ENCODE measurements at places on chromosomes 12 and 14. TPM values are rescaled to one million over a fixed set of nuclear protein-coding genes. Genes with fewer than 3 reads are reported as not detected.

The ANO6 gene
- 75.4 TPM for total RNA-seq

DNA sequence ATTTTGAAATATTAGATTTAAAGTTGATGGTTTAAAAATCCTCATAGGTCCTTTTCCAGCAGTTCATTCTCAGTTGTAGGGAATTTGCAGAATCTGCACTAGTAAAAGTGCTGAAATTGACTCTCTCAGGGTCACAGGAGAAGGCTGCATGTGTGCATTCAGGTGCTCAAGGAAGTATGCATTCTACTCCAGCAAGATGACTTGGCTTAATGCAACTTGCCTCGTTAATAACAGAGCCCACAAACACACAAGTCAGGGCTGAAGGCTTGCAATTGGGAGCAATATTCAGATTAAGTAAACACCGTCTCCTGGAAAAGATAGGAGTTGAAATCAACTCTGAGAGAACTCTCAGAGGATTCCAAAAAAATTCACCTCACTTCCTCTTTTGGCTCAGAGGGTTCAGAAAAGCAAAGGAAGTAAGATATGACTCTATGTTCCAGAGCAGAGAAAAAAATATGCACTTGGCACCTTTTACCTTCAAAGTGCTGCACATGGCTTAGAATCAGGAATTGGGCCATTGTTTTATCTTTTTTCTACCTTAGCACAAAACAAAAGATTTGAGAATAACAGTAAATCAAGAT, 406.3 kb upstream of the DCN start:
- no peak for DNase-seq

DNA sequence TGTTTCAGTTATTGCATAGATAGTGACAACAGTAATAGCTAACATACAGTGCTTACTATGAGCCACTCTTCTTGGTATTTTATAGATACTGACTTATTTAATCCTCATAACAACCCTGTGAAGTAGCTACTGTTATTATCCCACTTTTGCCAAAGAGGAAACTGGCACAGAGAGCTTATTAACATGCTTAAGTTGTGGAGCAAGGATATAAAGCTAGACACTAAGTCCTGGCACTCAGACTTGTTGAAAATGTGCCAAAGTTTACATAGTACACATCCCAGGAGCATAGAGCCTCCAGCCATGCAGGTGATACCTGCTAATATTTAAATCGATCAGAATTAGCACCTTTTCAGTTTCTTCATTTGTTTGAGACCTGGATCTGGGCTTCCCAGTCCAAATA, 41.8 kb downstream of the VEZT start:
- DNase-seq: no peak

DNA sequence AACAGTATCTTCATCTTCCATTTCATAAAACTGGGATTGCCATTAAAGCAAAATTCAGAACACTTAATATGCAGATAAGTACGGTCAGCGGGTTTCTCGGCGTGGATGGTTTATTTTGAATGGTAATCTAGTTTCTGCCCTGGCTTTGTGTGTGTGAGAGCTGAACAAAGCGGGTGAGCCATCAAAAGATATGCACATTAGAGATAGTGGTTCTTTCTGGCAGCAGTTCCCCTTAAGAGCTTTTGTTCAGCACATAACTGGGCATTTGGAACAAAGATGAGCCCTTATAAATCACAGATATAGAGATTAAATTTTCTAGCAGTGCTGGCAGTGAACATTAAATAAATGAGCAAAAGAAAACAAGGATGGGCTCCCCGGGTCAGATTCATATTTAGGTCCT, 207.5 kb downstream of the CALM1 start:
- no peak for DNase-seq

GRCh38 chr14:60506010-60506409, 2.9 kb upstream of the SIX6 start:
- DNase-seq: no peak

DNA sequence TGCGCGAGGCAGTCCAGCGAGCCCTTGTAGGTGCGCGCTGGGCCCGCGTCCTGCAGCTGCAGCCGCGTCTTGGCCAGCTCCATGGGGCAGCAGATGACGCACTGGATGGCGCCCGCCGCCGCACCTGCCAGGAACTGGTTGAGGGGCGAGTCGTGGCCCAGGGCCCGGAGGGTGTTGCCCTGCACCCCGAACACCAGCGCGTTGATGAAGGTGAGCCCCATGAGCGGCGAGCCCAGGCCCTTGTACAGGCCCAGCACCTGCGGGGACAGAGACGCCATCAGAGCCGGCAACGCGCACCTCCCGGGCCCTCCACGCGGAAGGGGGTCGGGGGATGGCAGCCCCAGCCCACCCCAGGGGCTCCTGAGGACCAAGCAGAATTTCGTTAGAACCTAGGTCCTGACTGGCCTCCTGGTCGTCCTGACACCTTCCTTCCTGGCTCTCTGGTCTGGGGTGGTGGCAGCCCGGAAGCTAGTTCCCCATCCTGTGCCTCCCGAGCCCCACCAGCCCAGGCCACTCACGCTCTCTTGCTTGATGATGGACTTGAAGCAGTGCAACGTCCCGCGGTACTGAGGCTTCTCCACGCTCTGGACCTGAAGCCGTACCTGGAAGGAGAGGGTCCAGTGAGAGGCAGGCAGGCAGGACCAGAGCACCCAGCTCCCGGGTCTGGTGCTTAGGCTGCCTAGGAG, 13.3 kb downstream of the SLC25A29 start:
- peak; percentile 10 for DNase-seq

The RGS6 gene
- total RNA-seq: 2.4 TPM

DNA sequence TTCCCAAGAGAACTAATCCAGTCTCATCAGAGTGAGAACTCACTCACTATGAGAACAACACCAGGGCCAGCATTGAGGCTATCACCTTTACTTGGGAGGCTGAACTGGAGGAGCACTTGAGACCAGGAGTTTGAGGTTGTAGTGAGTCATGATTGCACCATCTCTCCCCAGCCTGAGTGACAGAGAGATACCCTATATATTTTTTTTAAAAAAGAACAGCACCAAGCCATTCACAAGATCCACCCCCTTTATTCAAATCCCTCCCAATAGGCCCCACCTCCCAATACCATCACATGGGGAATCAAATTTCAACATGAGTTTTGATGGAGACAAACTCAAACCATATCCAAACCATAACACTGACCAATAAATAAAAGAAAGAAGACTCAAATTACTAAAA, 3.7 kb upstream of the TMX1 start:
- no peak for DNase-seq

- peak; percentile 87 for DNase-seq
Measured at GRCh38 chr14:93969082-93969828, 7.1 kb downstream of the ASB2 start.

GRCh38 chr12:100565987-100566545, 7.4 kb upstream of the GAS2L3 start:
- no peak for DNase-seq

DNA sequence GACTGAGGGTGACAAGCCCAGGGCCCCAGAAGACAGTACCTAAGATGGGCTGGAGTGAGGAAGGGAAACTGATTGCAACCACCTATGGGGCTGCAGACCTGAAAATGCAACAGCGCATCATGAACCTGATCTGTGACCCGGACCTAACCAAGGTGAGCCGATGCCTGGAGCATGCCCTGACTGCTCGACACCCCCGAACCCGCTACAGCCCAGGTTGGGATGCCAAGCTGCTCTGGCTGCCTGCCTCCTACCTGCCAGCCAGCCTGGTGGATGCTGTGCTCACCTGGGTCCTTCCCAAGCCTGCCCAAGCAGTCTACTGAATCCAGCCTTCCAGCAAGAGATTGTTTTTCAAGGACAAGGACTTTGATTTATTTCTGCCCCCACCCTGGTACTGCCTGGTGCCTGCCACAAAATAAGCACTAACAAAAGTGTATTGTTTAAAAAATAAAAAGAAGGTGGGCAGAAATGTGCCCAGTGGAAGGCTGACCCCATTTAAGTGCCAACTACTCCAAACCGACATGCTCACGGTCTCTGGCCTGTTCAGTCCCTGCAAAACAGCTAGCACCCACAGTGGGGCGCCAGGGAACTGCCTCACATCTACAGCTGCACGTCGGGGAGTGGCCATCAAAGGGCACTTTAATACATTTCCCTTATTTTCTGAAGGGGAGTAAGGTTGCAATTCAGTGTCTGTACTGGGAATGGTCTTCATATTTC, 4.2 kb downstream of the RDH5 start:
- DNase-seq: no peak

GRCh38 chr14:78007160-78007559, 163.0 kb upstream of the NRXN3 start:
- DNase-seq: no peak

- DNase-seq: no peak
Measured at GRCh38 chr12:14952299-14952921, 9.0 kb downstream of the ARHGDIB start.

Measured in gastrocnemius medialis (tissue), 4 donors.